ENCODE measurements at places on chromosomes 2 and 18. TPM values are rescaled to one million over a fixed set of nuclear protein-coding genes. Genes with fewer than 3 reads are reported as not detected.
A peak's percentile ranks its signal among the peaks of the same experiment; 100 is the strongest.

DNA sequence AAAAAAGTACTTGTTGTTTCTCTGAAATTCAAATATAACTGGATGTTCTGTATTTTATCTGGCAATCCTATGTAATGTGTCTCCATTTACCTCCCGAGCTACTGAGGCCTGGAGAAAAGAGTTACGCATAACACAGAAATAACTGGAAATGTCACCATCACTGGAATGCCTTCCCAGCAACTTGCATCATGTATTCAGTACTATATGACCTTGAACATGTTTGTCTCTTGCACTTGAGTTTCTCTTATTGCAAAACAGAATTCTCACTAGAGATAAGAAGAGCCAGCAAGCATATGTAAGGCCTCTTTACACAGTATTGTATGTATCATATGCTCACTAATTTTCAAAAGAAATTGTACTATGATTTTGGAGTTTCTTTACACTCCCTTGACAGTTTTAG lies 99.6 kb upstream of the CTAGE1 start:
- DNase-seq = peak; percentile 31

GRCh38 chr2:68662466-68662865 lies 19.1 kb downstream of the PROKR1 start:
- no peak for DNase-seq

Gene AGAP1
- total RNA-seq = 39.4 TPM

DNA sequence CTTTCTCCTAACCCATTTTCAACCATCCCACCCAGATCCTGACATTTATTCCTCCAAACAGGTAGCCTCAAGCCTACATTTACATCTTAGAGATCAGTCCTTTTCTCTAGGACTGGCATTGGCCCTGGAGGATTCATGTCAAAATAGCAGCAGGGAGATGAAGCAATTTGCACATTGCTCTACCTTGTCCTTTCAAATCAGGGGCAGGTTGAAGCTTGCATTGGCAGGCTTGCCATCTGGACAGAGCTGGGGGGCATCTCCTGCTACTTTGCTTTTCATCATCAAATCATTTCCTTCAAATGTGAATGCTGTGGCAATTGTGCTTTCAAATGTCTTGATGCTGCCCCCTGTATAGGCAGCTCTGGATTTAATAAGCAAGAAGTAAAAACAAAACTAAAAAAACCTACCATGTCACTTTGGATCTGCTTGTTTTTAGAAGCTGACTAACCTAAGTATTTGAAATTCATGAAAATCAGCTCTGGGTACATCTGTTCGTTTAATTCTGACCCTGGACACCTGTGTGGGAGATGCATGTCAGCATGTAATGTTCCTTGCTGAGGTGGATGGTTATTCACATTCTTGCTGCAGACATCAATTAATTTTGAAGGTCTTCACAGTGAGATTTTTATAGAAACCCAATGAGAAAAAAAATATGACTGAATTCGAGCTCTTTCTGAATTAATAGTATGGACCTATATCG lies 47.9 kb downstream of the KIF5C start:
- DNase-seq = no peak

- no peak for DNase-seq
These were observed 72.7 kb downstream of the SPIRE1 start for GRCh38 chr18:12585218-12585617.

GRCh38 chr2:59195851-59196250 lies 954.7 kb upstream of the FANCL start:
- no peak for DNase-seq

- DNase-seq = no peak
These were observed 100.0 kb upstream of the DTNA start for GRCh38 chr18:34609986-34610648.

Gene EGR4
- not detected for total RNA-seq

Gene MATN3
- 3.6 TPM for total RNA-seq

- DNase-seq = no peak
These were observed 9.6 kb downstream of the CYRIA start for GRCh38 chr2:16655905-16656642.

Gene C2orf49
- total RNA-seq = 12.3 TPM

Gene SOCS6
- total RNA-seq = 18.4 TPM

GRCh38 chr2:145751629-145752028 lies 1231.7 kb upstream of the ZEB2 start:
- no peak for DNase-seq

Gene DYSF
- 48.3 TPM for total RNA-seq

GRCh38 chr2:241514986-241515737 lies 6.8 kb upstream of the STK25 start:
- no peak for DNase-seq

GRCh38 chr18:3254725-3255124 lies 7.1 kb downstream of the MYL12A start:
- no peak for DNase-seq

DNA sequence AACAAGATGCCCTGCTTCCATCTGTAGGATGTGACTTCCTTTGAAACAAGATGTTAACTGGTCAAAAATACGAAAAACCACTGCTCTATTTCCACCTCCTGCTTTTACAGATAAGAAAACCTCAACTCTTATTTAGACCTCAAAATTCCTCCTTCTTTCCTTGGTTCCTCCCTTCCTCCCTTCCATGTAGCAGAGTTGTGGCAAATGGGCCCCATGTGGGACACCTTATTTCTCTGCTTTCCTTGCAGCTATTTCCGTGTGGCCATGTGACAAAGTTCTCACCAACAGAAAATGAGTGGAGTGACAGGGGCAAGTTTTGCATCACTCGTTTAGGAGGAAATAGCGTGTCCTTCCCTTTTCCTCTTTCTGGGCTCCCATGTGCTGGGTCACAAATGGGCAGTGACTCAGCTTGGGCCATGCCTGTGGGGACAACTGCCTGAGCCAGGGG lies 69.4 kb upstream of the SMAD2 start:
- DNase-seq = no peak

Gene PCGF1
- 35.5 TPM for total RNA-seq

Data from lung (tissue), 17 donors.